ENCODE measurements at places on chromosomes 4 and X. TPM values are rescaled to one million over a fixed set of nuclear protein-coding genes. Genes with fewer than 3 reads are reported as not detected.

Gene NALF2
- total RNA-seq, result 3.7 TPM

Gene GPC3
- total RNA-seq, result not detected

Gene PTPN13
- total RNA-seq, result 5.2 TPM

Gene LNX1
- not detected for total RNA-seq

Gene CNGA2
- not detected for total RNA-seq

Gene DUX4
- total RNA-seq, result not detected

Gene KDR
- total RNA-seq, result 0.11 TPM

Gene GAGE12F
- not detected for total RNA-seq

Gene EMCN
- total RNA-seq, result not detected

Gene SCRG1
- total RNA-seq, result not detected

Gene EPGN
- not detected for total RNA-seq

Gene IL21
- total RNA-seq, result not detected

Gene RAP1GDS1
- 30.4 TPM for total RNA-seq

Gene CXorf49B
- not detected for total RNA-seq

Gene GAGE1
- total RNA-seq, result not detected

Gene SPANXN3
- total RNA-seq, result not detected

Gene GLRA3
- total RNA-seq, result not detected

Gene MAGIX
- total RNA-seq, result 3.7 TPM

Gene SYTL5
- 0.40 TPM for total RNA-seq

Gene DMP1
- not detected for total RNA-seq

Gene SPOCK3
- total RNA-seq, result not detected

Gene GABRA4
- not detected for total RNA-seq

Gene OPHN1
- 1.4 TPM for total RNA-seq

Gene HNRNPD
- total RNA-seq, result 226 TPM

Gene PTCHD1
- total RNA-seq, result not detected

Gene PRDM8
- 0.27 TPM for total RNA-seq

Gene RNF150
- total RNA-seq, result 0.55 TPM
